ENCODE measurements at places on chromosomes 3 and 15. TPM values are rescaled to one million over a fixed set of nuclear protein-coding genes. Genes with fewer than 3 reads are reported as not detected.

DNA sequence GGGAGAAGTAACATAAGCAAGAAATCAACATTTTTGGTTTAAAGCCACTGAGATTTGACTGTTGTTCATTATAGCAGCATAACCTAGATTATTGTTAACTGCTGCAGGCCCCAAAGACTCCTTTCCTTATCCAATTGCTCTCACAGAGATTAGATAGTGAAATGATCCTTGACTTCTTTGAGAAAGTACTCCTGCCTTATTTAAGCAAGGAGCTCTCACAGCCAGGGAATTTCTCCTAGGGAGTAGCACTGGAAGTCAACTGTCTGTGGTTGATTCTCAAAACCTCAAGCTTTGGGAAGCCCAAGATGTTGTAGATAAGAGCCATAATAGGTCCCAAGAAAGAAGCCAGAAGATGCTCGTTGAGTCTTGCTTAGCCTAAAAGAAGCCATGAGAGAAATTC lies 151.8 kb upstream of the TSC22D2 start:
- no peak for DNase-seq

DNA sequence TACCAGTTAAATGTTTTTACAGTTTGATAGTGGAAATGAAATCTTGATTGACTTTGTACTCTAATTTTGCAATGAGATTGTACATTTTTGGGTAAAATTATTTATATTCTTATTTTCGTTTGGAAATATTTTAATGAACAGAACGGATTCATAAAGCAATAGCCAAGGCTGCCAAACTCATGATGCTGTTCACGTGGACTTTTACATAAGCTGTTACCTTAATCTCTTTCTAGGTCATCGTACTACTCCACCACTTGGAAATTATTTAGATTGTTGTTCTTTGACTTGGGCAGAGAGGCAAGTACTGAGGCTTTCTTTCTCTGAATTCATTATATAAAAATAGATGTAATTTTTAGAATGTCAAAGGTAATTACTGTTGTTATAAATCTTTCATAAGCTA lies 16.2 kb downstream of the SYNPR start:
- DNase-seq = no peak

- no peak for DNase-seq
Measured at GRCh38 chr15:76056931-76057330, 2.9 kb upstream of the TMEM266 start.

- DNase-seq = no peak
Measured at GRCh38 chr3:94374439-94375161, 311.7 kb downstream of the NSUN3 start.

- no peak for DNase-seq
Measured at GRCh38 chr15:48681353-48681752, 35.8 kb upstream of the FBN1 start.

DNA sequence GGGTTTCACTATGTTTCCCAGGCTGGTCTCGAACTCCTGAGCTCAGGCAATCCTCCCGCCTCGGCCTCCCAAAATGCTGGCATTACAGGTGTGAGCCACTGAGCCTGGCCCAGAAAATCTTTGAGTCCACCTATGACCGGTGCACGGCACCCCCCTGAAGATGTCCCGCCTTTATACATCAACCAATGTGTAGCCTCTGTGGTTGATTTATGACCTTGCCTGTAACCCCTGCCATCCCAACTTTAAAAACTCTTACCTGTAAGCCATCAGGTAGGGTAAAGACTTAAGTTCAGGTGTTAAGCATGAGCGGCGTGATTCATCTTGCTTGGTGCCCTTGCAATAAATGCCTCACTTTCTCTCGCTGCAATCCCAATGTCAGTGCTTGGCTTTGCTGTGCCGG lies 14.5 kb upstream of the CTSH start:
- no peak for DNase-seq

DNA sequence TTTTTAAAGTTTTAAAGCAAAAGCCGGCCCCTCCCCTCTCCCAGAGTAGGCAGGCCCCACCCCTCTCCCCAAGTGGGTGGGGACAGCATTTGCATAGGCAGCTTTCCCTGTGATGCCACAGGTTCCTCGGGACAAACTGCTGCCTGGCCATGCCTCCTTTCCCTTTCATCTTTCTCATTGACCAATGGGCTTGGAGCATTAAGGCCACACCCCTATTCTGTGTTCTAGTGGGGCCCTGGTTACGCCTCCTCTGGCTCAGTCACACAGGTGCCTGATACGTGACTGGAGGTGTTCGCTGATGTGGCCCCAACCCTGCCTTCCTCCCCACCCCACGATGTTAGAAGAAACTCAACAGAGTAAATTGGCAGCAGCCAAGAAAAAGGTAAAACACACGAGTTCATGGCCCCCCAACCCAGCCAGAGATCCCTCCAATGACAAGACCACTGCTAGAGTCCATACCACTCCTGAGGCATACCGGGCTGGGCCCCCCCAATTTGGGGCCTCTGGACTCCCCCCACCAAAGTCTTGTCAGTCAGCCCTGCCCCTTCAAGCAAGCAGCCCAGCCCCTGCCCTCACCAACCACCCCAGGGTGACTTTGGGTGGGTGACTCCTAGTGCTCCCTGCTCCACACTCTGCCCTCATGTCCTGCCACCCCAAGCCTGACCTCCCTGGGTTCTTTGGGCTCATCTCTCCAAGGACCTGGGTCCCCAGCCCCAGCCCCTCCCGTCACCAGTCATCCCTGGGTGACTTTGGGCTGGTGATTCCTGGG lies 62.8 kb upstream of the CSPG4 start:
- no peak for DNase-seq

DNA sequence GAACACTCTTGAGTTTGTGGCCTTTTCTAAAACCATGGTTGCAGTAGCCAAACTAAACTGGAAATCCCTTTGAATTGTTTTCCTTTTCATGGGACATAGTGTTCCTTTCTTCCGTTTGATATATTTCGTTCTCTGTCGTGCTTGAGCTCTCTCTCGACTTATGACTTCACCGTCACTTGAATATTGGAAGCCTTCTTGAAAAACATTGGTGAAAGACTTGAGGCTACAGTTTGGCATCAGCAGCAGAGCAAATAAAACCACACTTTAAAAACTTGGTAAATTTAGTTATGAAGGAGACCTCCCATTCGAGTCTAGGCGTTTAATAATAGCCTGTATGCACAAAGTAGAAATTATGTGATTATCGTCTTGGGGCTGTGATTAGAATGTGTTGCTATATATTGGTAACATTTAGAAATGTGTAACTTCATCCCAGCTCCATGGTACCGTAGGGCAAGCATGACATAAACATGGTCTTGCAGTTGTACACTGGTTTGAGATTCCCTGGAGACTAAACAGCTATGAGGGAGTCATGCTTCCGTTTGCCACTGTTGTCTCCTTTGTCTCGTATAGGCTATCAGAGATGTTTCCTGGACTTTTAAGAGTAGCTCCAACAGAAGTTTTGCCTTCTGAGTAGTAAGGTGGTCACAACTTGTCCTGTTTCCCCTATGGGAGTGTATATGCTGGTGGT lies 122.3 kb downstream of the PTPRG start:
- DNase-seq = no peak

DNA sequence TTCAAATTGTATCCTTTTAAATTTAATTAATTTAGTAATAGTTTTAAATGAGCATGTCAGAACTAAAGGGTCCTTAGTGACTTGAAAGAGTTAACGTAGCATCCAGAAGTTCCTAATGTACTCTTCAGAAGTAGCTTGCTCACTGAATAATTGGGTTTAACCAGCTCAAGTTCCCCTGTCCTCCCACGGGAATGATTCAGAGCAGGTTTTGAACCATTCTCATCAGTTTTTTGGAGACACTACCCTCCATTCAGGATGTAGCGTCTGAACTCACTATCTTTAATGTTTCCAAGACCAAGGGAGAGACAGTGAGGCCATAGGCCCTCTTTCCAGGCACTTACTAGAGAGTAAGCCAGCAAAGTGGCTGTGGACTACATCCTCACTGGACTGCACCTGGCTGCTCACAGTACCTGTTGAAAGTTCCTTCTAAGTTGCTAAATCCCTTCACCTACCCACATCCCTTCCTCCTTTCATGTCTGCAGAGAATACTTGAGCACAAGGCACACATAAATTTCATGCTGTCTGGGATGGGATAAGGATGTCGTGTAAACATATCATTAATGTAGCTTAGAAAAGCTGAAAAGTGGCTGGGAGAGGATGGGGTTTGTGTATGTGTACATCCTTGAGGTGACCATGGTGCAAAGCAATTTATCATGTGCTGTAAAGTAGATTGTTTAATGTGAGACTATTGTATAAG lies 146.3 kb downstream of the PLCL2 start:
- no peak for DNase-seq

- DNase-seq = no peak
Measured at GRCh38 chr3:45236964-45237363, 10.9 kb upstream of the TMEM158 start.

DNA sequence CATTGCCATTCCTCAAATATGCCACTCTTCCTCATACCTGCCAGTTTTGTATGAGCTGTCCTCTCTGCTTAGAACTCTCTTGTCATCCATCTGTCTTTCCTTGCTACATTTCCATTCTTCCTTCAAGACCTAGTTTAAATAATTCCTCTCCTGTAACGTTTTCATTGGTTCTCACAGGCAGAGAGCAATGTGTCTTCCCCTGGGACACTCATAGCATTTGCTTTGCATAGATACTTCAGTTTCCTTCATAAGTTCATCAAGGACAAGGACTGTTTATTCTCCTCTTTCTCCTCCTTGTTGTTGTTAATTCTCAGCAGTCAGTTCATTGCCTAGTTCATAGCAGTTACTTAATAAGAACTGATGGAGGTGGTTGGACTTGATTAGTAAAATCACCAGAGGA lies 10.5 kb downstream of the NR2C2 start:
- DNase-seq = no peak

- no peak for DNase-seq
Measured at GRCh38 chr3:197746801-197747237, 2.9 kb upstream of the FYTTD1 start.

GRCh38 chr3:194142156-194142910 lies 6.4 kb downstream of the HES1 start:
- peak; percentile 72 for DNase-seq

- no peak for DNase-seq
Measured at GRCh38 chr3:7574435-7574834, 713.5 kb downstream of the GRM7 start.

- no peak for DNase-seq
Measured at GRCh38 chr15:23422946-23423708, 23.9 kb downstream of the GOLGA6L2 start.

GRCh38 chr3:16174026-16174355 lies 489 bp upstream of the GALNT15 start:
- no peak for DNase-seq

CPLX3 gene
- not detected for polyA plus RNA-seq

MLF1 gene
- 19.0 TPM for polyA plus RNA-seq

C2CD4A gene
- polyA plus RNA-seq = not detected

HTR3E gene
- not detected for polyA plus RNA-seq

Measured in ovary (tissue), 10 donors.